Non-pigmented ciliary epithelial cell (primary cell): ENCODE measurements at places on chromosomes 3 and 15.

DNA sequence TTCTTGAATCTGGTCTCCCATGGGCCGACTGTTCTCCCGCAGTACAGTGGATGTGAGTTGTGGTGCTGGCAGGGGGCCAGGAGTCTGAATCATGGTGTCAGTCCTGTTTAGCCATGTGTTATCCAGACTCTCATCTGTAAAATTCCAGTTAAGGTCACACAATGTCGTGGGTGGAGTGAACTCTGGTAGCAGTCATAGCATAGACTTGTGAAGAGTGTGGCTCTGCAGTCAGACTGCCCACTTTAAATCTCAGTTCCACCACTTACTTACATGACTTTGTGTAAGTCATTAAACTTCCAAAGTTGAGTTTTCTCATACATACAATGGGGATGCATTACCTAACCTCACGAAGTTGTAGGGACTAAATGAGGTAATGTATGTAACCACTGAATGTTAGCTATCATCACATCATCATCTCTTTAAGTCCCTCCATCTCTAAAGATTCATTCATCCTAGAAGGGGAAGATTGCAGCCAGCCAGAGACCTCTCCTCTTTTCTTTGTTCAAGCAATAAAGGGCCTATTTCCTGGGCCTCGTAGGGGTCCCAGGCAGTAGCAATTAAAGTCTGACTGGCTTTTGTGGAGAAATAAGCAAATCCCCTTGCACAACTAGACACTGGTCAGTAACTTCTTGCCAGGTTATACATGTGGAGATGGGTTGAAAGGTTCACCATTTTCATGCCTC is 93.9 kb downstream of the PCCB start:
- peak; percentile 97 for DNase-seq

DNA sequence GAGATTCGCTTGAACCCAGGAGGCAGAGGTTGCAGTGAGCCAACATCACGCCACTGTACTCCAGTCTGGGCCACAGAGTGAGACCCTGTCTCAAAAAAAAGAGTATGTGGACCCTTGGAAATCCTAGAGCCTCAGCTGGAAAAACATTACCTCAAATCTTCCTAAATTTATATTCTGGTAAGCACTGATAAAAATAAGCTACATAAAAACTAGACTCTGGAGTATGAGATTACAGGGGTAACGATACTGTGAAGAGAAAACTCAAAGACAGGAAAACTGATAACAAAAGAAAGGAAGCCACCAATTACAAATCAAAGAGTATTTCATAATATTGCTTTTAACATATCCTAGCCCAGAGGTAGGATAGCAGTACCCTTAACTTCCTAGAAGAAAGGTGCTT is 30.3 kb downstream of the SETD2 start:
- DNase-seq, result no peak

GRCh38 chr15:44656298-44656697 is 7.2 kb downstream of the SPG11 start:
- no peak for DNase-seq

GRCh38 chr3:64642327-64643151 is 45.3 kb downstream of the ADAMTS9 start:
- no peak for DNase-seq

DNA sequence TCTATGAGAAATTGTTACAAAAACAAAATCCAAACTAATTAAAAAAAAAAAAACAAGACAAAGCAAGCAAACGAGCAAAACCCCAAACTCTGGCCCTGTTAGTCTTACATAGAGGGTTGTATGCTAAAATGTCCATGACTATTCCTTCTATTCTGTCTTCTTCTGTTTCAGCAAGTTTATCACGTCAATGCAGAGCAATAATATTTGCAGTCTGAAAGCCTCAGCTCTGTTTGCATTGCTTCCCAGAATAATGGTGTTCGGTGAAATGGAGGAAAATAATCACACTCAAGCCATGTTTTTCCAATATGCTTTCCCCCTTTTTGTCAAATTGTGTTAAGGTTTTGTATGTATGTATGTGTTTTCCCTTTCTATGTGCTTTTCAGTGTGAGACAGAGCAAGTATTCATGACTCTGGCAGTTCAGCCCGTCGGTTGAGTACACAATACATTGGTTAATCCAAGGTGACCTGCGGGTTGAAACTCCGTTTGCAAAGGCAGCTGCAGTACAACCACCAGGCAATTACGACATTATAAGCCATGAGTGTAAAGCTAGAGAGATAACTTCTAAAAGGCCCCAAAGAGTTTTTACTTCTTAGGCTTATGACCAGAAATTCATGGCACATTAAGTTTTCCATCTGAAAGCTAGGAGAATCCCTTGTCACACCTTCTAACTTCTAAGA is 34.9 kb upstream of the MAGI1 start:
- DNase-seq, result no peak

DNA sequence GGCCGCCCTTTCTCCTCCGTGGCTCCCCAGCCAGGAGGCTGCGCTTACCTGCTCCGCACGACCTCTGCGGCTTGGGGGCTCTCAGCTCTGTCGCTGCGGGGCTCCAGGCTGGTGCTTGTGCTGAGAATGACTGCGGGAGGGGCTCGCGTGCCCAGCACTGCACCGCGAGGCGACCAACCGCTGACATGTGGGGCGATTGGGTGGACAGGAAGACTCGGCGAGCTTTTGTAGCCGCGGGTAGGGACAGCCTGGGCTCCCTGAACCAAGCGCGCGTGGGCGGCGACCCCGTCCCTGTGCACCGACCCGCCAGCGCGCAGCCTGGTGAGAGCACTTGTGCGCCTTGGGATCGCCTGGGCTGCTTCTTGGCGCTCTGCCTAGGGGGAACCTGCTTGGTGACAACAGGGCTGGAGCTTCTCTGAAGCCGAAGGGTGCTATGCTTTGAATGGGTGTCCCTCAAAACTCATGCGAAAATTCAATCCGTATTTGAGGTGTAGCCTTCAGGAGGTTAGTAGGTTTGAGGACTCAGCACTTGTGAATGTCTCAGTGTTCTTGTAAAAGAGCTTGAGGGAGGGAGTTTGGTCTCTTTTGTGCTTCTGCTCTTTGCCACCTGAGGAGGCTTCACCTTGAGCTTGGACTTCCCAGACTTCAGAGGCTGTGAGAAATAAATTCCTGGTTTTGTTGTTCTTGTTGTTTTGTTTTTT is 50.4 kb downstream of the IL12A start:
- no peak for DNase-seq

- DNase-seq, result no peak
Measured at GRCh38 chr3:148697306-148698189, at the start of gene AGTR1. Gene AGTR1, plus strand, starts transcription at chr3:148697903. Its CDS starts 43,133 bp downstream, at chr3:148741036.

GRCh38 chr3:39671600-39671999 is 137.8 kb upstream of the MYRIP start:
- no peak for DNase-seq
